ENCODE measurements at places on chromosomes 4 and X.
A peak's percentile ranks its signal among the peaks of the same experiment; 100 is the strongest.

GRCh38 chr4:64729561-64729960 lies 320.3 kb upstream of the TECRL start:
- no peak for DNase-seq

GRCh38 chr4:15955670-15956069 lies 7.3 kb downstream of the FGFBP2 start:
- DNase-seq, result no peak

DNA sequence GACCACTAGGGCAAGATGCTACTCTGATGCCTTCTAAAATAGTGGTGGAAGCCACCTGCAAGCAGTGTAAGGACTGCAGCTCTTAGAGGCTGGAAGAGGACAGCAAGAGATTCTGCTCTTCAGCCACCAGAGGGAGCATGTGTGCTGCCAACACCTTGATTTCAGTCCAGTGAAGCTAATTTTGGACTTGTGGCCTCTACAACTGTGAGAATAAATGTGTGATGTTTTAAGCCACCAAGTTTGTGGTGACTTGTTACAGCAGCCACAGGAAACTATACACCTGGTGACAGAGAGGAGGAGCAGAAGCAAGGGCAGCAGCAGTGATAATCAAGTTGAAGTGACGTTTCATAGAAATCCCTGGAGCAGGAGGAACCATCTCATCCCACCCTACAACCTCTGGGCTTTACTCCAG lies 55.9 kb downstream of the FGFBP1 start:
- DNase-seq, result peak; percentile 44

DNA sequence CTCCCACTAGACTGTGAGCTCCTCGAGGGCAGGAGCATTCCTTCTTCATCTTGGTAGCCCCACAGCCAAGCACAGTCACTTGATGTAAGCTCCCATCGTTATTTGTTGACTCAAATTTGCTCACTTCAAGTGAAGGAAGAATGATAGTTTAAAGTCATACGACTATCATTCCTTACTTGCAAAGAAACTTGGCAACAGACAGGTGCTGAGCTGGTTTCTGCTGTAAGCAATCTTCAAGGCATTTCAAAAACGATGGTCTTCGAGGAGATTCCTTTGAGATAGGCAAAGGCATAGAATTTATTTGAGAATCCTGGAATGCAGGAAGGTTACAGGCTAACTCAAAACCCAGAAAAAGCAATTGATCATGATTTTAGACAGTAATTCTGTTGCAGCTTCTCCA lies 64.8 kb downstream of the QDPR start:
- no peak for DNase-seq

DNA sequence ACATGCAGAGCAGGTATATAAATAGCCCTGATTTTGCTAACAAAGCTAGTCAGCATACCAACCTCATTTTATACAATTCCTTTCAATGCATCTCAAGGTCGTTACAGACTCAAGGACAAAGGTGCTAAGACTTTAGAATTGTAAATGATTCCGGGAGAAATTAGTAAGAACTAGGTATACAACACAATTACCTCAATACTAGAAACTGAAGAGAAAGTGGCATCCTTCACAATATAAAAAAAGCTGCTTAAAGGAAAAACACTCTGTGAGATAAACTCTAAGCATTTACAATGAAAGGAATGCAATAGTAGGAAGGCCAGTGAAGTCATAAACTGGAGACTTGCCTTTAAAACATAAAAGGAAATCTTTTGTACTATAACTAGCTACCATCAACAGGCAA lies 11.9 kb downstream of the TNMD start:
- DNase-seq, result no peak

DNA sequence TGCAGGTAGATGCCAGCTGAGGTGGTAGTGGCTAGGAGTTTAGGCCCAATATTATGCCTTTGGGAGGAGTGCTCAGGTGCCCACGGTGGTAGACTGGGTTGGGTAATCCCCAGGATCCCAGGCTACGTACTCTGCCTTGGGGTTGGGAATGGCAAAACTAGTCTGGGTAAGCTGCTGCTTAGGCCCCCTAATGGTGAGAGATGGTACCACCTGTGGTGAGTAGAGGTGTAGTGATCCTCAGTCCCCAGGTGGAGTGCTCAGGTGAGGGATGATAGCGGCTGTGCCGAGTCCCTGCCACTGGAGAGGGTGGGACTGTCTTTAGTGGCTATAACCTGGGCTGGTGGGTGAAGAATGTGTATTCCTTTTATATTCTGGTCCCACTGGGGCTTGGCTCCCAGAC lies 75.2 kb downstream of the IL1RAPL2 start:
- DNase-seq, result no peak

GRCh38 chr4:6591313-6591712 lies 16.3 kb downstream of the MAN2B2 start:
- DNase-seq, result peak; percentile 62

- no peak for DNase-seq
Measured at GRCh38 chr4:145380123-145380522, 101.5 kb upstream of the SMAD1 start.

DNA sequence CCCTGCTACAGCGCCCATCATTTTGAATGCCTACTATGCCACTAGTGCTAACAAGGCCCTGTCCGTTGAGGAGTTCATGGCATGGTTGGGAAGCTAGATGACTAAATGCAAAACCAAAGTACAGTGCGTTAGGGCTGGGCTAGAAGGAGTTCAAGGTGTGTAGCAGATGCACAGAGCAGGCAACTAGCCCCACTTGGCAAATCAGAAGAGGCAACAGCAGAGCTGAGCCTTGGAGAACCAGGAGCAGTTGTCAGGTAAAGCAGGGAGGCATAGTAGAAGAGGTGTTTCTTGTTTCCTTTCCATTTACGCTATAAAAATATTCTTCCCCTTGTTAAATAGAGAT lies 146.6 kb upstream of the CPEB2 start:
- DNase-seq, result no peak

- peak; percentile 47 for DNase-seq
Measured at GRCh38 chr4:81351654-81352445, 119.9 kb downstream of the RASGEF1B start.

DNA sequence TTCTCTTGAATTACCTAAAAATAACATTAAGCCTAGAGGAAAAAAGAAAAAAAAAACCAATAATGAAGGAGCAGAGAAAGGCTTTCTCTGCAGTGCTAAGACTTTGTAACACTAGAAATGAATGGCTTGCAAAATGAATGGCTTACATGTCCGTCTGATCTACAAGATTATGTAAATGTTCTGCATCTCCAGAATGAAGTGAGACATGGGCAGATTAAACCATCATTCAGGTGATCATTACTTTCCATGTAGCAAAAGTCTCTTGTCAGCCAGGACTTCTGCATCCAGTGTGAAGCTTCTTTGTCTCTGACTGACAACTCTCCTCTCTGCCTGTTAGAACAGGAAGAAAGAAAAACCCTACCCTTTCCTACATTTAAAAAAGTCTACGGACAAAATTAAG lies 304.3 kb downstream of the LDB2 start:
- DNase-seq, result no peak

DNA sequence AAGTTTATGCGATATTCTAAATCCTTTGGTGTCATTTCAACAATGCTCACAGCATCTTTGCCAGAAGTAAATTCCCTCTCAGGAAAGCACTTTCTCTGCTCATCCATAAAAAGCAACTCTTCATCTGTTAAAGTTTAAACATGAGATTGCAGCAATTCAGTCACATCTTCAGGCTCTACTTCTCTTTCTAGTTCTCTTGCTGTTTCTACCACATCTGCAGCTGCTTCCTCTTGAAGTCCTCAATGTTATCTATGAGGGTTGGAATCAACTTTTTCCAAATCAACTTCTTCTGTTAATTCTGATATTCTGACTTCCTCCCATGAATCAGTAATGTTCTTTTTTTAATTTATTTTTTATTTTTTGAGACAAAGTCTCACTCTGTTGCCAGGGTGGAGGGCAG lies 100.9 kb downstream of the LCORL start:
- no peak for DNase-seq

- DNase-seq, result no peak
Measured at GRCh38 chr4:38131371-38132091, 171.3 kb downstream of the PTTG2 start.

DNA sequence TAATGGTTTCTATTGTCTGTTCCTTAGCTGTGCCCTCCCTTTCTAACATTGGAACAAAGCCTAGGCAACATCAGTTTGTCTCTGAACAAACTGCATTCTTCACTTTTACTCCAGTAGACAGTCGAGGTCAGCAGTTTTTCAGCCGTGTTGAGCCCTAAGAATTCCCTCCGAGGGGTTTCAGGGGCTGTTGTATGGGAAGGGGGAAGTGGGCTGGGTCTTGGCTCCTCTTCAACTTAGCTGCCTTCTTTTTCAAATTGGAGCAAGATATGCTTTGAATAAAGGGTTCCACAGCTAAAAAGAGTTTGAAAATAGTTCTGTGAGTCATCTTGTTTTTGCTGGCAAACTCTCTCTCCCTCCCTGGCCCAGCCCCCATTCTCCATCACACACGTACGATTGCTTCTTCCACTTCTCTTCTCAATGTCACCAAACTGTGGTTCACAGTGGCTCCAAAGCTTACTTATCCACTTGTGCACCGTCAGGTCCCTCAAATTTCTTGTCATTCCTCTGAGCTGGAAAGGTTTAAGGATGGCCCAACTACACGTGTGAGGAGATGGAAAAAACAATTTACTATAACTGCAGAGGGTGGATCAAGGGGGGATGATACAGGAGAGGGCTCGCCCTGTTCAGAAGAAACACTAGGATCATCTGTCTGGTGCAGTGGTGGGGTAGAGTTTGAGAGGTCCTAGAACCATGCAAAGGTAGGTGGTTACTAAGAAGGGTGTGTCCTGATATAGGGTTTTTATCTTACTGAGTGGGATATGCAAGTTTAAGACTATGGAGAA lies 9.2 kb upstream of the MAML3 start:
- no peak for DNase-seq

DNA sequence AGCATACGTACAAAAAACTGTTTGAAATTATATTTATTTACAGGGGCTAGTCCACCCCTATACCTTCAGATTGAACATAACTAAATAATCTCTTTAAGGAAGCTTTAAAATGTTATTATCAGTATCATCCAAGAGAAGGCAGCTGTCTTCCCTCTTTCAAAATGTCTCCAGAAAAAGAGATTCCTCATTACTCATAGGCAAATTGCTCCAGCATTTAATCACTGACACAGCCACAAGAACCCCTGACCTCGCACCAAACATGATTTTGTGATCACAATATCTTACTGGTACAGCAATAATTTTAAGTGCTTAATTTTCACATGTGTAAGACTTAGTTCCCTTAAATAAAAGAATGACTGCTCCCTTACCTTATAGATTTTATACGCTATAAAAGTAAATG lies 9.7 kb downstream of the BOD1L1 start:
- no peak for DNase-seq

GRCh38 chrX:22366166-22366702 lies 93.5 kb downstream of the CBLL2 start:
- DNase-seq, result no peak

GRCh38 chr4:53122280-53123116 lies 243.4 kb downstream of the SCFD2 start:
- DNase-seq, result no peak

DNA sequence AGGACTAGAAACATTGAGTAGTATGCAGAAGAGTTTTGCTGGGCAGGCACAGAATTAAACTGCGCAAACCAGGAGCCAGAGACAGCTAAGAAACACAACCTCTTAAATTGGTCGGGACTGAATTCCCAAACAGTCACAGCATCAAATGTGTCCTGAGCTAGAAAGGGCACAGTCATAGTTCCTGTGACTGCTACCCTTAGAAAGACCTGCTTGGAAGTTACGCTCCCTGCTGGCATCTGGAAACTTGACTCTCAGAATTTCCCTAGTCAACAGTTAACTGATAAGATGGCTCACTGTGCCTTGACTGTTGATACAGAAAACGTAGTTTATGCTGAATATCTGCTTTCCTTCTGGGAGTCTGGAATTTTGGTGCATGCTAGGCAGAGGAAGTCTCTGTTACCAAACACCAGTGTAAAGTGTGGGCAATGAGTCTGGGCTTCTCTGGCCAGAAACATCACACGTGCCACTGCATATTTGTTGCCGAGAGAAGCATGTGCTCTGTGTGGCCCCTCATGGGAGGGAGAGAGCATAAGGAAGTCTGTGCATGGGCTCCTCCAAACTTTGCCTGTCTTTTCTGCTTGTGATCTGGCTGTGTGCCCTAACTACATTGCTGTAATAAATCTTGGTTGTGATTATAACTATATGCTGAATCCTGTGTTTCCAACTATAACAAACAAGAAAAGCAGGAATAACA lies 11.6 kb upstream of the EOLA2 start:
- no peak for DNase-seq

DNA sequence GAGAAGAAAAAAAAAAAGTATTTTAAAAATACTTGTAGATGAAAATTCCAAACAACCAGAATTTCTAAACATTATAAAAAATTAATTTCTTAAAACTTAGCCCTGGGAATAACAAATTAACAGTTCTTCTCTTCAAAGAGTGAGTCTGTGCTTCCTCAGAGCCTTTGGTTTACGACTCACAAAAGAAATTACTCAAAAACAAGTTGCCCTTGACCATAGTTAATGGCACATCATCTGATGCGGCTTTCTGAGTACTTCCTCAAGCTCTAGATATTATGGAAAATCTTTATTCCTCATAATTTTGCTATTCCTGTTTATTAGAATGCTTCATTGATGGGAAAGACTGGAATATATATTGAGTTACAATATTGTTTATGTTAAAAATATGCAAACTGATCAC lies 23.7 kb downstream of the TAPT1 start:
- DNase-seq, result no peak

- DNase-seq, result no peak
Measured at GRCh38 chr4:15182600-15183220, 180.4 kb downstream of the CPEB2 start.

DNA sequence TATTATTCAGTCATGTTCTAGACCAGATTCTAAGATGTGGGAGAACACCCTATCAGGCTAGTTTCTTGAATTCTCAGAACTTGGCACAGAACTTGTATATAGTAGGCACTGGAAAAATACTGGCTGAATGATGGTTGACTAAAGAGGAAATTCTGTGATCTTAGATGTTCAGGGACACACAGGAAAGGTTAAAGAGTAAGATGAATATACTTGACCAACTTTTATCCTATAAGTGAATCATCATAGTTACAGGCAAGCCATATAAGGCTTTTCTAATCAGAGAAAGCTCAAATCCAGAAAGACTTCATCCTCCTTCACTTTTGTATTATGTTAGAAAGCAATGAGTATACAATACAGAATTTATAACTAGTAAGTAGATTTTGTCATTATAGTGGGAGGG lies 53.8 kb downstream of the SEPTIN11 start:
- no peak for DNase-seq

DNA sequence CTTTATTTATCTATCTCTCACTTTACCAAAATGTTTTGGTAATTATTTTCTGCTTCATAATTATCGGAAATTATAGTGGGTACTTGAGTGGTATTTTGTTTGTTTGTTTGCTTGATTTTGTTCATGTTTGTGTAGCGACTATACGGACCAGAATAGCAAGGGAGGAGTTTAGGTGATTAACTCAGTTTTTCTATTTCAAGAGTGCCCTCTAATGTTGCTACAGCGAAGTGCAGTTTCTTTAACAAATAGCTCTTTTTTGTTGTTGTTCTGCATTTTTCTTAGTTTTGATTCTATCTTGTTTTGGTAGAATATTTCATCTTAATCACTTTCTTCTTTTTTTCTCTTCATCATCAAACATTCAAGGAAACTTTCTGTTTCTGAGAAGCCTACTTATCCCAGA lies 40.8 kb upstream of the QRFPR start:
- DNase-seq, result no peak

GRCh38 chr4:2333916-2334644 lies 72.2 kb upstream of the MXD4 start:
- DNase-seq, result no peak
